ENCODE measurements at places on chromosomes 16 and 17. TPM values are rescaled to one million over a fixed set of nuclear protein-coding genes. Genes with fewer than 3 reads are reported as not detected.

GRCh38 chr17:72064606-72065193, 56.1 kb upstream of the SOX9 start:
- no peak for DNase-seq

DNA sequence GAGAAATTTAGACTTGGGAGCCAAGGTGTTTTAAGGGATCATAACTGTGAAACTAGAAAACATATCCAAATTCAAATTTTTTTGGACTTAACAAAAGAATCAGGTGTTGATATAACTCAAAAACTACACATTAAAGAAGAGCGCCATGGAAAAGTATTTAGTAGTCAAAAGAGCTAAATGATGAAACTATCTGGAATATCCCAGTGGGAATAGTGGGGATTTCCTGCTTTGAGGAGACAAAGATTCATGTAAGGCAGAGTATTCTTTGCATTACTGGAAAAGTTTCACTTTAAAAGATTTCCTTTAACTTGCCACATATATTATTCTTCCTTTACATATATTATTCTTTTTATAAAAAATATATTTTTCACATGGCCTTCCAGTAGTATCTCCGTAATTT, 40.3 kb upstream of the VPS4A start:
- DNase-seq: no peak

- DNase-seq: no peak
Observed at GRCh38 chr16:35142809-35143192, 1683.4 kb downstream of the TP53TG3F start.

GRCh38 chr16:66247516-66248481, 118.7 kb upstream of the CDH5 start:
- DNase-seq: peak; percentile 65

DNA sequence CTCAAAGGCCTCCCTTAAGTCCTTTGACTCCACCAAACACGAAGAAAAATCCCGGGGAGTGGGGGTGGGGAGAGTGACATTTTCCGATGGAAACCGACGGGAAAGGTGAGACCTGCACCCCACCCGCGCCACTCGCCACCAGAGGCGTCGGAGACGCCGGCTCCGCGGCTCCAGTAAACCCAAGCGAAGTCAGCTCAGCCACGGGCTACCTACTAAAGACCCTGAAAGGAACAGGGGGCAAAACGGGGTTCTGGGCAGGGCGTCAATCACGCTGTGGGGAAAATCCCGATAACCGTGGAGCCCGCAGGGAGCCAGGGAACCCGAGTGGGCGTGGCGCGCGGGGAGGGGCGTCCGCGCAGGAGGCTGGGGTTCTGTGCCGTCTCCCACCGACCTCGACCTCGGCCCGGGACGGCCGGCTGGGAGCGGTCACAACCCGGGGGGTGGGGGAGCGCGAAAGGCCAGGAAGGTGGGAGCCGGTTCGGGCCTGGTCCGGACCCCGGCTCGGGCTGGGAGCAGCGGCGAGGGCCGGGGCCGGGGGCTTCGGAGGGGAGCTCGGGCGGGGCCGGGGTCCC, 565 bp downstream of the WDR45B start:
- peak; percentile 32 for DNase-seq

DNA sequence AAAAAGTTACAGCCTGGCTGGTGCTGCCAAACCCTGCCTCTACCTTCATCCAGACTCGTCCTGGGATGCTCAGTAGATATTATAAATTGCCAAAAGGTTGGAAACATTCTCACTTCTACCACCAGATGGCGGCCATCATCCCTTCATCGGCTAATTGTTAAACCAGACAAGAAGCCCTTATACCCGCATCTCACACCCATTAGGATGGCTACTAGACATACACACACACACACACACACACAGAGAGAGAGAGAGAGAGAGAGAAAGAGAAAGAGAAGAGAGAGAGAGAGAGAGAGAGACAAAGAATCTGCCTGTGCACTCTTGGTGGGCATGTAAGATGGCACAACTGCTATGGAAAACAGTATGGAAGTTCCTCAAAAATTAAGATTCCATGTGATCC, 15.0 kb upstream of the SCIMP start:
- peak; percentile 67 for DNase-seq

The SEZ6L2 gene
- total RNA-seq: 12.5 TPM

The KRTAP1-1 gene
- not detected for total RNA-seq

The ZSCAN10 gene
- total RNA-seq: not detected
